ENCODE measurements at places on chromosomes 16 and 17.

GRCh38 chr16:69031877-69032301 is 73.6 kb upstream of the HAS3 start:
- no peak for ATAC-seq

DNA sequence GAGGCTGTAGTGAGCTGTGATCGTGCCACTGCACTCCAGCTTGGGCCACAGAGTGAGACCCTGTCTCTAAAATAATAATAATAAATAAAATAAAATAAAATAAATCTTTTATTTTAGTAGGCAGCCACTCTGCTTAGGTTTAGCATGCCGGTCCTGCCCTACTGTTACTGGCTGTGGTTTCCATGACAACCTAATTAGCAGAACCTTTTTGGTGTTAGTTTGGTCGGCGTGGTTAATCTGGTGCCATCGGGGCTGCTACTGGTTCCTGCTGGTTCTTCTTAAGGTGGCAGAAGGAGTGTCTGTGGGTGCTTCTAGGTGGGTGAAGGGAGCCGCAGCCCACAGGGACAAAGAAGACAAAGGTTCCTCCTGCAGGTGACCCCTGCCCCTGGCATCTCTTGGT is 37.8 kb upstream of the CBX4 start:
- ATAC-seq: no peak

DNA sequence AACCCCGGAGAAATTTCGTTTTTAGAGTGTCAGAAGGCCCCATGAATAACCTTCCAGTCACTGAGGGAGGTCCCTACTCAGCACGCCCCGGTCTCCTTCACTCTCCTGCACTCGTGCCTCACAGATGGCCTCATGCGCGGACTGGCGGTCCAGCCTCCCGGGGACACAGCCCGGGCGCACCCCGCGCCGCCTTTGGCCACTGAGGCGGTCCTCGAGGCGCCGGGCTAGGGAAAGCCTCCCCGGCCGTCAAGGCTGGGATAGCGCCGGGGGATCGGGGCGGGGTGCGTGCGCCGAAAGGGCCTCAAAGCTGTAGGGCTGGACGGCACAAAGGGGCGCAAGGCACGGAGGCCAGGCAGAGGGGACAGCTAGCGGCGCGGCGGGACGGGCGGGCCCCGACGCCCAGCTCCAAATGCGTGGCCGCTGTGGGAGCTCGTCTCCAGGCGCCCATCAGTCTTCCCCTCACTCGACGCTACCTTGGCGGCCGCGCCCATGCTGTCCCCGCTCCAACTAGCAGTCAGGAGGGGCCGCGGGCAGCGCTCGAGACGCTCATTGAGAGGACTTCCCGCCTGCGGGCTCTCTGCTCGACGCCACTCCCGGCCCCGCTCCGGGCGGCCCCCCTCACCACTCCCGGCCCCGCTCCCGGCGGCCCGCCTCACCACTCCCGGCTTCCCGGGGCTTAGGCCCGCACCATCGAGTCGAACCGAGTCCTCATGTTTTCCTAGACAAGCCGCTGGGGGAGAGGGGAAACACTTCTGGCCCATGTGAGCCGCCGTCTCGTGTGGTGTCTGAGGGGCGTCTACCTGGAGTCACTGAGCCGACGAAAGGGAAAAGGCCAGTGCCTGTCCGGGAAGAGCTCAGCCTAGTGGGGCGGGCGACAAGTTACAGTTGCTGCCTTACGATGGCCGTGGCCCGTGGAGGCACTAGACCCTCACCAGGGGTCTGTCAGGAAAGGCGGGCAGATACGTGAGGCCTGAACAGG is at the start of gene USP6:
TSS of gene USP6 (plus strand) at position 360 of the 979 bp plus-strand sequence. CDS start 14,336 bp downstream, outside the sequence.
- no peak for ATAC-seq

- no peak for ATAC-seq
Measured at GRCh38 chr17:69228576-69228975, at the start of gene ABCA10. Gene ABCA10 (minus strand): TSS chr17:69228824. CDS start chr17:69225358, 3,466 bp downstream.

GRCh38 chr17:30379303-30379902 is 676 bp downstream of the CPD start:
- ATAC-seq: peak; percentile 4

DNA sequence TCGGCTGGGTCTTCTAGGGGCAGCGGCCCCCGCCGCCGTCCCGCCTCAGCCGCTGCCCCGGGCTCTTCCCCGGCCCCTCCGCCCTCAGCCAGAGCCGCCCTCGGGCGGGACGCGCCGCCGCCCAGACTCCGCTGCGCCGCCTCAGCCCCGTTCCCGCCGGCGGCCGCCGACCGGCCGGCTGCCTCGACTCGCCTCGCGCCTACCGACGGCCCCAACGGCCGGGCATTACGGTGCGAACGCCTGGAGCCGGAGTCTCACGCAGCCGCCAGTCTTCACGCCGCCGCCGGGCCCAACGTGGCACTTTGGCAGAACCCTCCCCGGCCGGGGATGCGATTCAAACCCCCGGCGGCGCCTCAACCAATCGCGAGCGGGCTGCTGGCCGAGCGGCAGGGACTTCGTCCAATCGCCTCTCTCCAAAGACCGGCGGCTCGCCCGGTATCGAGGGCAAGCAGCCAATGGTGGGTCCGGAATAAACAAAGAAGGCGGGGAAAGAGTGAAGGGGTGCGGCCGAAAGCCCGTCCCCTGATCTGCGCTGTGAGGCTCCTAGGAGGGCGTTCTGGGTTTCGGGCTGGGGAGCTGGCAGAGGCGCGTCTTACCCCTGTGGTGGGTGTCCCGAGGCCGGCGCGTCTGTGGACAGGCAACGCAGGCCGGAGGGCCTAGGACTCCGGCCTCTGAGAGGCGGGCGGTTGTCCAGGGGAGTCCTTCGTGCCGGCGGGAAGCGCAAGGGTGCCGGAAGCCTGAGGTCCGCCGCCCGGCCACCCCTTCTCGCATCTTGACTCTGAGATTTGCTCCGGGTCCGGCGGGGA is at the start of gene CDR2:
TSS of gene CDR2 (minus strand) at position 309 of the 806 bp plus-strand sequence. CDS start 310 bp downstream, outside the sequence.
- ATAC-seq: peak; percentile 93

GRCh38 chr17:7955414-7956227 is 23.6 kb downstream of the CNTROB start:
- no peak for ATAC-seq

DNA sequence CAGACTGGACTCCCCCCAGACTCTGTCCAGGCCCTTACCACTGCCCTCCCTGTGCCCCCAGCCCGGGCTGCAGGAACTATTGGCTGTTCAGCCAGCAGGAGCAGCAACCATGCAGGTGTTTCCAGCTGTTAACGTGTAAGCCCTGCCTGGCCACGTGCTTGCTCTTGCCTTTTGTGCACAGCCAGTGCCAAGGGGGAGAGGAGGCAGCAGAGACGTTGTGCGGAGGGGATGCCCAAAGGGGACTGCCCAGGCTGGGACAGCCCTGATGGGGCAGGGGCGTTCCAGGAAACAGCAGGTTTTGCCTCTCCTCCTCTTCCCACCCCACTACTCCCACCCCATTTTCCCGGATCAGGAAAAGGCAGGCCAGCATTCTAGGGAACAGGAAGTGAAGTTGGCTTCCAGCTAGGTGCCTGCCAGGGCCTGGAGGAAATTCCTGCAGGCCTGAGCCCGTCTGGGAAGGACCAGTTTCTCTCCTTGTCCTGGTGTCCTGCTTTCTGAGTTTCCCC is 16.7 kb upstream of the LASP1NB start:
- ATAC-seq: peak; percentile 21

- ATAC-seq: no peak
Measured at GRCh38 chr16:56094231-56094630, 97.1 kb upstream of the GNAO1 start.

- no peak for ATAC-seq
Measured at GRCh38 chr16:14378689-14379467, 251.2 kb downstream of the PARN start.

- no peak for ATAC-seq
Measured at GRCh38 chr17:35605678-35606077, 18.6 kb downstream of the AP2B1 start.

All from activated CD4-positive, CD25-positive, alpha-beta regulatory T cell treated with anti-CD3 and anti-CD28 coated beads, Interleukin-2, amount 50 U/mL, for 24 hours (primary cell).